ENCODE measurements at places on chromosomes 16 and 17. TPM values are rescaled to one million over a fixed set of nuclear protein-coding genes. Genes with fewer than 3 reads are reported as not detected.

HCFC1R1 gene
- 30.2 TPM for total RNA-seq

SMARCD2 gene
- 133 TPM for total RNA-seq

CUEDC1 gene
- 3.0 TPM for total RNA-seq

GLG1 gene
- 226 TPM for total RNA-seq

MYOCD gene
- 0.80 TPM for total RNA-seq

ZNF778 gene
- 18.1 TPM for total RNA-seq

- DNase-seq, result no peak
These were observed 157.6 kb downstream of the RAB11FIP4 start for GRCh38 chr17:31549121-31549524.

DNA sequence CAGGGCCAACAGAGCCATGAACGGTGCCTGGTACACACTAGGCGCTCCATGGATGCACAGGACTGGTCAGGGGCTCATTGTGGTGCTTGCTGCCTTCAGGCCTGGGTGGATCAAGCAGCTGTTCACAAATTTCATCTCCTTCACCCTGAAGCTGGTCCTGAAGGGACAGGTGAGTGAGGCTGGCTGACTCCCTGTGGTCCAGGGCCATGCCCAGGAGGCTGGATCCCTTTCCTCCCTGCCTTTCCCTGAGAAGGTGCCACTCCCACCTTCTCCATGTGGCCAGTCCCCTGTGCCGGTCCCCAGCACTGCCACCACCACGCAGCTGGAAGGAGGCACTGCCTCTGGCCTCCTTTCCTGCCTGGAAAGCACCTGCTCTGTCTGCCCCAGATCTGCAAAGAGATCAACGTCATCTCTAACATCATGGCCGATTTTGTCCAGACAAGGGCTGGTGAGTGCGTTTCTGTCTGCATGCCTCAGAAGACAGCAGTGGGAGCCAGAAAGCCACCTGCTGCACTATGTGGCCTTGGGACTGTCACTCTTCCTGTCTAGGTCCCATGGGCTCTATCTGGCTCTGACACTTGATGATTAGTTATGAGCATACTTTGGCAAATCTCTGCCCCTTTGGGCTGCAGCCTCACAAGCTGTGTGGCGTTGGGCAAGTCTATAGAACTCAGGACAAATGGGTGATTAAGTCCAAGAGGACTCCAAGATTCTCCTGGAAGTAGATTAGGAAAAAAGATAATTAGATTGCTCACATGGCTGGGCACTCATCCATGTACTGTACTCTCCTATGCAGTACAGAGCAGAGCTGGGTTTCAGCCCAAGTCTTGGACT lies 9.4 kb downstream of the CETP start:
- DNase-seq, result no peak

GRCh38 chr17:2195729-2196128 lies 107.9 kb downstream of the SMG6 start:
- DNase-seq, result no peak

DNA sequence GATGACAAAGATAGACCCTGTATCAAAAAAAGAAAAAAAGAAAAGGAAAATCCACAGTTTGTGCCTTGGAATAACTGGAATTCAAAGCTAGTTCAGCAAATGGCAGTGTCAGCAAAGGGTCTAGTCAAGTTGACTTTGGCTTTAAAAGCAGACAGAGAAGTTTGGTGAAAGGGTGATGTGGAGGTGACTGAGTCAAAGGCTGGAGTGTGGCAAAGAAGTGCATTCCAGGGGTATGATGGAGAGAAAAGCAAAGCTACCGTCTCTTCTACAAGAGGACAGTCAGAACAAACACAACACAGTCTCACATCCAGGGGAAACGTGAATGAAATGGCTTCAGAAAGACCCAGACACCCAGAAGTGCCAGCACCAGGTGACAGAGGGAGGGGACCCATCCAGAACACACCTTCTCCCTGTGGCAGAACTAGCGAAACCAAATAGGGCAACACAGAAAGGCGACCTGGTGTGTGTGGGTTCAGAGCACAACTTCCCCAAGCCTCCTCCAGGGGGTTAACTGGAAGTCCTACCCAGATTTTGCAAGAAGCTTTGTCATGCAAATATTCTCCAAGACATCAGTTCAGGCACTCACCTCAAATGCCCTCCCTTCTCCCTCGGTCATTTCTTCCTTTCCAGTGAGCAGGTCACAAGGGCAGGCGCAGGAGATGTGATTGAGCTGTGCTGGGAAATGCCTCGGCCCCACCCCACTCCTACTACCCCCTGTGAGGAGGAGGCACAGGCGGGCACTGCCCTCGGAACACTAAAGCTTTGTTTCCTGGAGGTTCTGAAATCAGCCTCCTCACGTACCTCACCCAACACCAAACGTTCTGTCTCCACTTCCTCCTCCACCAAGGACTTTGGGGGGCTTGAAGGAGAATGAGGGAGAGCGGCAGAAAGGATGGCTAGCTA lies 481.9 kb downstream of the SOX9 start:
- peak; percentile 90 for DNase-seq

DNA sequence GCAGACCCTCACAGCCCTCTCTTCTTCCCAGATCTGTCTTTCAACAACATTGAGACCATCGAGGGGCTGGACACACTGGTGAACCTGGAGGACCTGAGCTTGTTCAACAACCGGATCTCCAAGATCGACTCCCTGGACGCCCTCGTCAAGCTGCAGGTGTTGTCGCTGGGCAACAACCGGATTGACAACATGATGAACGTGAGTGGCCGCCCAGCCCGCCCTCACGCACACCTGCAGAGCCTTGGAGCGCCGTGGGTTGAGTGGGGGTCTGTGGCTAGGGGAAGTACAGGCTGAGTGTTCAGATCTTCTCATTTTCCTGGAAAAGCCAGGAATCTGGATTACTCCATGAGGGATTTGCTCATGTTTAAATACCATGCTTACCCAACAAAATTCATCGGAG lies 15.2 kb downstream of the DRC3 start:
- no peak for DNase-seq

- DNase-seq, result peak; percentile 65
These were observed 15.9 kb downstream of the MINK1 start for GRCh38 chr17:4849011-4849536.

GRCh38 chr16:85894266-85894665 lies 4.7 kb upstream of the IRF8 start:
- peak; percentile 45 for DNase-seq

DNA sequence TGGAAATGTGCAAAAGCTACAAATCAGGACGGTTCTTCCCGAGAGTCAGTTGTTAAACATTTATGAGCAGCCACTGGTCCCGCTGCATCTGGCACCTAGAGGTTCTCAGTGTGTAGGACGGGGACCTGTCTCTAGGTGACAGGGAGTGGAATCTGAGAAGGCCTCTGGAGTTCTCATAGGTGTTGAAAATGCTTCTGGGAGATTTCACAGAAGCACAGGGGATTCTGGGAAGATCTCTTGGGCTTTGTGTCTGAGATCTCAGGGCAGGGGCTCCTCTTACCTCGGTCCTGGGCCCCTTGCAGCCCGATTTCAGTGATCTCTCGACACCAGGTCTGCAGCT lies 8.9 kb downstream of the ALOX15 start:
- DNase-seq, result no peak

DNA sequence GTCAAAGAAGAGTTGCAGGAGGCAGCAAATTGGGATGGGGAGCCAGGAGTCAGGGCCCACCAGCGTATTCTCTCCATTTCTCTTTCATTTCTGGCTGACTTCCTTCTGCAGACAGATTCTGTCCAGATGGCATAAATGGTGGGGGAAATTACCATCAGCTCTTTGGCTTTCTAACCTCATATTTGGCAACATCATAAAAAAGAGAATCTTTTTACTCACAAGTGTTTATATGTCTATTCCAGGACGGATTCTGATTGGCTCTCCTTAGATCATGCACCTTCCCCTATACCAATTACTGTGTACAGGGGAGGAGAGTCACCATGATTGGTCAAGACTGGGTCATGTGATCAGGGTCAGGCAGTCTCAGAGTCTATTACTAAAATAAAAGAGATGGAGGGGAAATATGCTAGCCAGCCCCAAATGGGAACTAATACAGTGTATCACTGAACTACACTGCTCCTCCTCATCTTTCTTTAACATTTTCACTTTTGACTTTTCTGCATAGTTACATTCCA lies 537.1 kb upstream of the EEF2KMT start:
- DNase-seq, result no peak
